ENCODE measurements at places on chromosomes 2 and 18. TPM values are rescaled to one million over a fixed set of nuclear protein-coding genes. Genes with fewer than 3 reads are reported as not detected.

- DNase-seq = peak; percentile 53
These were observed 779 bp upstream of the LYPD6 start for GRCh38 chr2:149329489-149330126.

DNA sequence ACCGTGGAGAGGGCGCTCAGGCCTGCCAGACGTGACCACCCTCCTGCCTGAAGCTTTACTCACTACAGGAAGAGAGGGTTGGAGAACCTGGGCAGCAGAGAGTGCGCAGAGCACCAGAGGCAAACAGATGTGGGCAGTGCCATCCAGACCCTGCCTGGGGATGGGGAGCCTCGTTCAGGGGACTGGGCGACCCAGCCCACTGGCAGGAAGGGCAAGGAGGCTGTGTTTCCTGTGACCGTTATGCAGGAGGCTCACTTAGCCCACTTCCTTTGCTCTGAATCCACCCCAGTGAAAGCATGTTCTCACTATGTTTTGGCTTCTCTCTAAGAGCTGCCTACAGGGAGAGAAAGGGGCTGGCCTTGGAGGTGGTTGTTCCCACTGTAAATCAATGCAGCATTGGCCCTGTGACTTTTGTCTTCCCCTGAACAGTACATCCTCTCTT, 23.0 kb upstream of the ACKR3 start:
- DNase-seq = no peak

DNA sequence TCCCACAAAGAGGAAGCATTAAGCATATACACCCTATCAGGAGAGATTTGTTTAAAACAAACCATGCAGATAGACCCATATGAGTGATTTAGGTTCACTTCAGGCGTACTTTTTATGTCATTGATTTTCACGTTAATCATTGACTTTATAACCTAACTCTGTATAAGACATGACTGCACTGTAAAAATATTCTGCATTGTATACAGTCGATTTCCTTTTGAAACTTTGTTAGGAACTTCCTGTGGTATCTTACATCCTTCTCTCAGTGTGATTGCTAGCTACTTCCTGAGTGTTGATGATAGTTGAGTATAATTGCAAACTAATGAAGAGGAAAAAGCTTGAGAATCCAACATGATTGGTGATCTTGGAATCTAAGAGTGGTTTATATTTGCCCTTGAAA, 69.4 kb downstream of the XIRP2 start:
- peak; percentile 41 for DNase-seq

The SCYGR4 gene
- not detected for total RNA-seq

GRCh38 chr2:101094351-101094750, 56.8 kb downstream of the TBC1D8 start:
- no peak for DNase-seq

DNA sequence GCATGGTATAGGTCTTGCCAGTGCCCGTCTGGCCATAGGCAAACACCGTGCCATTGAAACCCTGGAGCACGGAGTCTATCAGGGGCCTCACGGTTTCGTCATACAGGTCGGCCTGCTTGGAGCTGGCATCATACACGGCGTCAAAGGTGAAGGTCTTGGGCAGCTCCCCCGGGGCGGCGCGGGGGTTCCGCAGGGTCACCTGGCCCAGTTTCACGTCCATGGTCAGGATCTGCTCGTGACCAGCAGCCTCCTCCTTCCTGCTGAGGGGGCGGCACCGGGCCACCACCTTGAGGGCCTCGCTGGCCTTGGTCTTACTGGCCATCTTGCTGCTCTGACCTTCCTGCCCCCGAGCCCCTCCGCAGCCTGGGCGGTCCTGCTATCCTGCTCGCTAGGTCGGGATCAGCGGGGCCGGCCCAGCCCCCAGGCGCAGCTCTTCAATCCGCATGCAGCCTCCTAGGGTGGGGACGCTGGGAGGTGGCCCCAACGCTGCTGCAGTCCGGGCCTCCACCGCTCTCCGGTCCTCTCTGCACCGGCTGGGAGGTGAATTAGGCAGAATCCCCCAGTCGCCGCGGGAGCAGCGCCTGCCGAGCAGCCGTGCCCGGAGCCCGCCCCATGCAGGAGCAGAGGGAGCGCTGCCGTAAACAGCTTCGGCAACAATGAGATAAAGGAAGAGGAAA, 563 bp downstream of the KIF3C start:
- DNase-seq = peak; percentile 42

The ZNF521 gene
- total RNA-seq = 57.4 TPM

GRCh38 chr18:48028696-48029095, 98.2 kb upstream of the SMAD2 start:
- DNase-seq = no peak

GRCh38 chr2:118687698-118688097, 159.8 kb downstream of the EN1 start:
- no peak for DNase-seq

- DNase-seq = peak; percentile 77
These were observed 580 bp downstream of the NEDD4L start for GRCh38 chr18:58044370-58045241.

DNA sequence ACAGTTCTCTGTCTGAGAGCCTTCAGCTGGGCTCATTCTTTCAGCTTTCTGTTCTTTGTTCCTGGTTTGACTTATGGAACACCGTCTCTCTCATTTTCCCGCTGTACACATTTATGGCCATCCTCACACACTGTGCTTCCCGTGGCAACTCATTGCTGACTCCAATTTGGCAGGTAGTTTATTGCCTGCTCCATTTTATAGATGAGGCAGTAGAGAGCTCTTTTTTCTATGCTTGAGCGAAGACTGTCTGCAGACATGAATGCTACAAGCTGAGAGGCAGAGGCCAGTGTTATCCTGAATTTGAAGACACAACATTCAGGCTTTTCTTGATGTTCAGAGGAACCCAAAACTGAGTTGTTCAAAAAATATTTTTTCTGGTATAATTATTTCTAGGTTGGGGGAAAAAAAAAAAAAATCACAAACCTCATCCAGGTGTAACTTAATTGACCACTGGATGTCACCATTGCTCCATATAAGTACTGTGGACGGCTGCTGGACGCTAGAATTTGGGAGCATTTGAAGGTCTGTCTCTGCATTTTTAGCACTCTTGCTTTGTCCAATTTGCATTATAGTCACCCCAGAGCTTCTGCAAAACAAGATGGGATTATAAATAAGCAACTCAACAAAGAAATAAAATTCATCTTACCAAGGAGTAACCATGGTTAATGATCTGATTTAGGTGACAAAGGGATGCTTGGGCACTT, 83.5 kb downstream of the HRH4 start:
- DNase-seq = peak; percentile 74

DNA sequence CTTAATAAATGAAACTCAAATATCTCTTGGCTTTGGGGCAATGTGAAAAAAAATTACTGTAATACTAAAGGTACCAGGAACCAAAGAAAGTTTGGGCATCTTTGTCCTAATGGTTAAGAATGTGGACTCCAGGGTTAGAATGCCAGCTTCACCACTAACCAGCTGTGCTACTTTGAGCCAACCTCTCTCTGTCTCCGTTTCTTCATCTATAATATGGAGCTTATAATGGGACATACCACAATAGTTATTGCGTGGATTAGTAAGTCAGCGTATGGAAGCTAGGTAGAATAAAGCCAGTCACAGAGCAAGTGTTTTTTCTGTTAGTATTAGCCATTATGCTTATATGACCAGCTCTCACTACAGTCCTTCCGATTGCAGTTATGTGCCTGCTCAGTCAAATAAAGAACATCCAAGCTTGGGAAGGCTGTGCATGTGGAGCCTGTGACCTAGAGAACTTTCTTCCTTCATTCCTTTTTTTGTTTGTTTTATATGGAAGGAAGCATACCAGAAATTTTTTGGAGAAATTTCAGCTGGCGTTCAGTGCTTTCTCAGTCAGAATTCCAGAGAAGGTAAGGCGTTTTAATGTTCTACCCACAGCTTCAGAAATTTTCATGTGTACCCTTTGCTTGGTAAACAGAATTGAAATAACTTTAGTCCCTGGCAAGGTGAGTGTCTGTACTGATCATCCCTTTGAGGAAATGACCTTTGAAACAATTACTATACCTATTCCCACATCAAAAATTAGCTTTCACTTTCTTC, 114.0 kb upstream of the RND3 start:
- DNase-seq = no peak

DNA sequence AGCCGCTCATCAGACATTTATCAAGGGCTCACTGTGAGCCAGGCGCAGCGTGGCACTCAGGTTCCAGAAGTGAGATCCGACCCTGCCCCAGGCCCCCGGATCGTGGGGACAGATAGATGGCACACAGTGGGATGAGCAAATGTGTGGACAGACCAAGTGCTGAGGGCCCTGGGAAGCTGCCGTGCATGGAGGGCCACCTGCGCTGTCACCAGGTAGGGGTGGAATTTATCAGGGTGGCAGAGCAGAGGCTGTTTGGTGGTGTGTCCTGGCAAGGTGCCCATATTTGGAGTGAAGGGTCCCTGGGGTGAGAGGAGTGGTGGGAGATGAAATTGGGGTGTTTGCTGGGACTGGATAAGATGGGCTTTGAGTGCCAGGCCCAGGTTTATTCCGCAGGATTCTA, 92.8 kb upstream of the HS6ST1 start:
- DNase-seq = no peak

GRCh38 chr2:98828369-98828744, 97.4 kb upstream of the MGAT4A start:
- no peak for DNase-seq

The LAPTM4A gene
- 38.5 TPM for total RNA-seq

Data from stomach (tissue), 19 donors.